ENCODE measurements at places on chromosomes 2 and 18.
A peak's percentile ranks its signal among the peaks of the same experiment; 100 is the strongest.

- DNase-seq, result no peak
These were observed 269.8 kb downstream of the KLHL29 start for GRCh38 chr2:23654756-23655155.

GRCh38 chr18:59898609-59899297 lies 1.0 kb upstream of the PMAIP1 start:
- DNase-seq, result no peak

GRCh38 chr2:9752441-9753275 lies 90.6 kb upstream of the TAF1B start:
- DNase-seq, result peak; percentile 87

DNA sequence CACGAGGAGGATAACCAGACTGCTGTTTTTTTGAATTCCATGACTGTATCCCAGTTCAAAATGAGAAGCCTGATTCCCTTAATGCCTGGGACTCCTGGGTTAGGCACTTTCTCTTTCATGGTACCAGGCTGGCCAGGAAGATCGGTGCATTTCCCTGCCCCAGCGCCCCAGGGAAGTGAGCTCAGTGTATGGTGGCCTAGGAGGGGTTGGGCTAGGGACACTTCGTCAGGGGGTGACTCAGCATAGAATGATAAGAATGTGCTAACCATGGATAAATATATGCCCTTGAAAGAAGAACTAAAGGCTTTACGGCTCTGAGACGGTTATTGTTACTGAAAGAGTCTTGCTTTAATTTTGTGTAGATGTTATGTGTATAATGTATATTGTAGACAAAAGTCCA lies 27.5 kb upstream of the FAM237A start:
- no peak for DNase-seq

- DNase-seq, result no peak
These were observed 51.0 kb upstream of the ROCK2 start for GRCh38 chr2:11395389-11395788.

- no peak for DNase-seq
These were observed 163.1 kb downstream of the TXNL1 start for GRCh38 chr18:56475250-56475649.

DNA sequence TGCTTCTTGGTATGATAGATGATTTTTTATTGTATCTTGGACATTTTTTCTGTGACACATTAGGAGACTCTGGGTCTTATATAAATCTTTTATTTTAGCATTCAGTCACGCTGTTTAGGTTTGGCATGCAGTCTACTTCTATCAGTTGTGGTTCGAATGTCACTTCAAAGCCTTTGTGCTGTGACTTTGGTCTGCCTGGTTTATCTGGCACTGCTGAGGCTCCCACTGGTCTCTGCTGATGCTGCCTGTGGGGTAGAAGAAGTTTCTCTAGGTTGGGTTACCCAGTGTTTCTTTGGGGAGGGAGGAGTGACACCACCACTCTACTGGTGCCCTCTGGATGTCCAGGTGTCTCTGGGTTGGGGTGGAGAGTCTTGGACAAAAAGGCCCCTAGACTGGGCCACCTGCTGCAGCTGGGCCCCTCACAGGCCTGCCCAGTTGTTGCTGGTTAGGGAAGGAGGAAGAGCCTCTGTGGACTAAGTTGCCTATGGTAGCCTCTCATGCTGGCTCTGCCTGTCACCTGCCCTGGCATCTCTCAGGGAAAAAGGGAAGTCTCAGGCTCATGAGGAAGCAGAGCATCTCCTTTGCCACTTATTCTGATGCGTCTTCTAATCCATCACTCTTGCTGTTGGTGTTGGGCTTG lies 115.4 kb upstream of the HS6ST1 start:
- no peak for DNase-seq

DNA sequence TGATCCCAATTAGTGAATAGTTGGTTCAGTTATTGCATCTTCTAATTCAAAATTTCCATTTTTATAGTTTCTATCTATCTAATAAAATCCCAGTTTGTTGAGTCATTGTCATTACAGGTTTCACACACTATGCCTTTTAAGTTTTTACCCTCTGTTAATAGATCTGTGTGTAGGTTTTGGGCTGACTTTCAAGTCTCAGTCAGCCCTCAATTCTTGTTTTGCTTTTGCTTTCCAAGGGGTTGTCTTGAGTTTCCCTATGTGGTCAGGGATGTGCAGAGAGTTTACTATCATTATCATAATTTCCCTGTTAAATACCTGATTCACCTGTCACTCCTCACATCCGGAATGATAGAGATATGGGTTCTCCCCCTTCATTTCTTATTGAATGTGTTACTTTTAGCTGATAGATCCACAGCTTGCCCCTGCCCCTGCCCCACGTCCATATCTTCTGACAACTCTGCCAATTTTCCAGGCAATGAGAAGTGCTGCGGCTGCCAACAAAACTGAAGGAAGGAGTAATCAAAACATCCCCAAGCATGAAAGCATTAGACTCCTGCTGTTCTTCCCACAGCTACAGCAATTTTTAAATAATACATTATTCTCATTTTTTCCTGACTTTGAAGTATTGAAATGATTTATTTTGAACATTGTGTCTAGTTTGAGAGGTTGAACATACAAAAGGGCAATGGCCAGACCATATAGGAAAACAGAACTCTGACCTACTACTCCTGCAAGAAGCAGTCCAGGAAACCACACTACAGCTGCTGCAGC lies 1064.8 kb downstream of the SUCLG1 start:
- no peak for DNase-seq

- no peak for DNase-seq
These were observed 947 bp upstream of the ANKRD44 start for GRCh38 chr2:197311421-197312033.

DNA sequence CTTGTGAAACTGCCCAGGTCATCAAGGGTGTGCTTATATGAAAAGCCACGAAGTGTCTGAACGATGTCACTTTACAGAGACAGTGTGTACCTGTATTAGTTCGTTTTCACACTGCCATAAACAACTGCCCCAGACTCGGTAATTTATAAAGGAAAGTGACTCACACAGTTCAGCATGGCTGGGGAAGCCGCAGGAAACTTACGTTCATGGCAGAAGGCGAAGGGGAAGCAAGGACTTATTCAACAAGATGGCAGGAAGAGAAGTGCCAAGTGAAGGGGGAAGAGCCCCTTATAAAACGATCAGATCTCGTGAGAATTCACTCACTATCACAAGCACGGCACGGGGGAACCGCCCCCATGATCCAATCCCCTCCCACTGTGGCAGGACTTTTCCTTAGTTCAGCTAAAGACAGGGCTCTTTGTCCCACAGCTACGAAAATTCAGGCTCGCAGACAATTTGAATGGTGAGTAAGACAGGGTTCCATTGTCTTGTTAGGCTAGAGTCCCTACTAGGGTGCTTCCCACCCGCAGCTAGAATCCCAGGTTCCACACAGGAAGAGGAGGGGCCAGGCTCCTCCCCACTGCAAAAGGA lies 20.1 kb downstream of the TMEM177 start:
- DNase-seq, result no peak

GRCh38 chr2:160429248-160430000 lies 64.2 kb downstream of the RBMS1 start:
- no peak for DNase-seq

GRCh38 chr2:8680822-8681760 lies 765 bp upstream of the ID2 start:
- DNase-seq, result peak; percentile 77

DNA sequence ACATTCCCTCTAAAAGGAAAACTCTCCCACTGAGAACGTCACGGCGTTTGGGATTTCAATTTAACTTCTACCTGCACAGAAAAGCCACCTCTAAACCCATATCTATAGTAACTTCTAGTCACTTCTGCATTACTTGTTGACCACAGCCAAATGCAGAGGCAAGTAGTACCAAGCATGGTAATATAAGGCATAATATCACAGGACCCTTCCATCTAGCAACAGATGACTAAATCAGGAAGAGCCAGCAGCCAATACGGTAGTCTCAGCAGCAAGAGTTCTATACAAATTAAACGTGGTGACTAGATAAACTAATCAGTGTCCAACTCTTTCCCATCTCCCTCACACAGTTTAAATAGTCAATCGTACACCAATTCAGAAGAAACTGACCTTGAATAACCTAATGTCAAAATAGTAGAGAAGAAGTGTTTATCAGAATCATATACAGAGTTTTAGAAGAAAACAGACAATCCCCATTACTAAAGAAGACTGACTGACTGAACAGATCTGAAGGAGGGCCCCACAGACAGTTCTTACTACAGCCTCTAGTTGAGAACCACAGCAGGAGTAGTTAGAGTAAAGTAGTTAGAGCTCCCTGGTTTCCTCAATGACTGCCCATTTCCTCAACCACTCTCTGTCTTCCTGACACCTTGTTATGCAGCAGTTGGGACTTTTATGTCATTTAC lies 30.0 kb downstream of the MEMO1 start:
- no peak for DNase-seq

- peak; percentile 70 for DNase-seq
These were observed 51.1 kb downstream of the PAPOLG start for GRCh38 chr2:60806988-60807681.

DNA sequence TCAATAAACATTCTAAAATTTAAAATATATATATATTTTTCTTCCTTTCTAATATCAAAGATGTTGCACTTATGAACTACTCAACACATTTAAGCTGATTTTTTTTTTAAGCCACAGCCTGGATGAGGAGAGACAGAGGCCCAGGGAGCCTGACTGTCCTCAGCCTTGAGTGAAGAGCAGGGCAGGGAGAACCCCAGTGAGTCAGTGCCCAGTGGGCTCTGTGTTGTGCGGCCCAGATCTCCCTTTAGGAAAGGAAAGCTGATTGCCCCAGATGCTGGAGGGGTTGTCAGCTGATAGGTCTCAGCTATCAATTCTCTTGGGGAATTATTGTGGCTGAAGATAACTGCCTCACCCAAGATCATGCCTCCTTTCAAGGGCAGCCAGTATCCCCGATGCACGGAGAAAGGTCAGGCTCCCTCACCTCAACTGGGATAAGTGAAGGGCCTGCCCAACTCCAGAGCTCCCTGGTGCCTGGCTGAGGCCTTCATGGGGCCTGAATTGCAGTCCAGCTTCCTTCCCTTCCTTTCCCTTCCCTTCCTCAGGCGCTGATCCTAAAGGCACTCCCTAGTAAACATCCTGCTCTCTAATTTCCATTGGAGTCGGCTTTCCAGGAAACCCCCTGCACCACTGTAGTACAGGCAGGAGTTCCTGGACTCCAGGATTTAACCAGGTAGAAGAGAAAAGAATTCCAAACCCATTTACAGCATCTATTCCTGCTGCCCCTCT lies 106.9 kb upstream of the ATL2 start:
- no peak for DNase-seq

GRCh38 chr2:111122631-111123421 lies 2.1 kb downstream of the BCL2L11 start:
- peak; percentile 55 for DNase-seq

GRCh38 chr2:21415234-21415633 lies 291.5 kb downstream of the TDRD15 start:
- DNase-seq, result no peak

- no peak for DNase-seq
These were observed 98.2 kb upstream of the STK39 start for GRCh38 chr2:168345601-168346000.

DNA sequence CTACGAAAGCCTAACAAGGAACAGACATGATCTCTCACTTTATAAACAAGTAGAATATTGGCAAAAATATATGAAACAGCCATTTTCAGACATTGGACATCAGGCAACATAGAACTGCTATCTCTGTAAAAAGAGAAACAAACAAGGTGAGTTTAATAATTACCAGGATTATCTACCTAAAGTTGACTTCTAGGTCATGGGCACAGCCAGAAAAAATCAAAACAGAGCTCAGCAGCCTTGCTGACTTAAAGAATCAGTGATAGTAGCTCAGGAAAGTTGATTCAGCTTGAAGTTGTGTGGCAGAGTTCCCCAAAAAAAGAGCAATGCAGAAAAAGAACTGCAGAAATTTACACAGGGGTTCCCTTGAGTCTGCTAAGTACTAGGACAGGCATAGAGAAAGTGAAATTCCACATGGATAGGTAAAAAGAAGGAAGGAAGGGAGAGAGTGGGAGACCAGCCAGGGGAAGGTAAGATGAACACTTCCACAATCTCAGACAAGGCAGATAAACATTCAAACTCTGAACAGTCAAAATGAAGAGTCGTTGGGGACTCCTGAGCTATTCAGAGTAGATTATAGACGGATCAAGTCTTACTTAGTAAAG lies 102.0 kb downstream of the EXOC6B start:
- DNase-seq, result no peak

- DNase-seq, result no peak
These were observed 41.3 kb upstream of the GBX2 start for GRCh38 chr2:236209535-236209934.
